ENCODE measurements at places on chromosomes 11 and 22. TPM values are rescaled to one million over a fixed set of nuclear protein-coding genes. Genes with fewer than 3 reads are reported as not detected.

The POLR2L gene
- 76.4 TPM for total RNA-seq

The MAJIN gene
- total RNA-seq, result not detected

The DCHS1 gene
- 13.7 TPM for total RNA-seq

The ACRV1 gene
- 0.11 TPM for total RNA-seq

The TTC28 gene
- 56.3 TPM for total RNA-seq

The FGF4 gene
- total RNA-seq, result not detected
